Caki2 (cell line): ENCODE measurements at places on chromosomes 5 and 9. TPM values are rescaled to one million over a fixed set of nuclear protein-coding genes. Genes with fewer than 3 reads are reported as not detected.

SLCO6A1 gene
- total RNA-seq, result not detected in 2 replicates

ENHO gene
- total RNA-seq, result 4.0 TPM in 1 of 2 replicates, not detected in the other

NMUR2 gene
- total RNA-seq, result 6.4 TPM in 1 of 2 replicates, not detected in the other

GRAMD2B gene
- 38.3 and 50.4 TPM in 2 replicates for total RNA-seq

ATP10B gene
- total RNA-seq, result not detected in 2 replicates

PLCXD3 gene
- total RNA-seq, result 0.03 and 0.07 TPM in 2 replicates

IRX1 gene
- not detected in 2 replicates for total RNA-seq

DNA sequence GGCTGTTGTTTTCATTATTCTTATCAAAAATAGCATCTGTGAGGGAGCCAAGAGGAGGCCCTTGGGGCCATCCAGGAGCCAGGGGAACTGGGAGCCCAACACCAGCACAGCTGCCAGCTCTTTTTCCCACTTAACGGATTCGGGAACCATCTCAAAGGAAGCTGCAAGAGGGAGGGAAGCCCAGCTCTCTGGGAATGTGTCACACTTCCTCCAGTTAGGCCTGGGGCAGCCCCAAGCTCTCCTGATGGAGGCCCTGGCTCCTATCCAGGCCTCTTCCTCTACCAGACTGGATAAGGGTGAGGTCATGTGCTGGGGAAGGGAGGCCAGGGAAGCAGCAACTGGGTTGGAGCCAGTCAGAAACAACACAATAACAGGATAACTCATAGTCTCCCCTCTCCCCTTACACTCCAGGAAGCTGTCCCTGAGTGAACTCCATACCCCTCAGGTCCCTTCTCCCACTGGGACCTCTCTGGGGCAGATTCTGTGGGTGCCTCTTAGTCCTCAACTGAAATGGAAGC lies 12.7 kb downstream of the CSF2 start:
- DNase-seq, result peak; percentile 62

DNA sequence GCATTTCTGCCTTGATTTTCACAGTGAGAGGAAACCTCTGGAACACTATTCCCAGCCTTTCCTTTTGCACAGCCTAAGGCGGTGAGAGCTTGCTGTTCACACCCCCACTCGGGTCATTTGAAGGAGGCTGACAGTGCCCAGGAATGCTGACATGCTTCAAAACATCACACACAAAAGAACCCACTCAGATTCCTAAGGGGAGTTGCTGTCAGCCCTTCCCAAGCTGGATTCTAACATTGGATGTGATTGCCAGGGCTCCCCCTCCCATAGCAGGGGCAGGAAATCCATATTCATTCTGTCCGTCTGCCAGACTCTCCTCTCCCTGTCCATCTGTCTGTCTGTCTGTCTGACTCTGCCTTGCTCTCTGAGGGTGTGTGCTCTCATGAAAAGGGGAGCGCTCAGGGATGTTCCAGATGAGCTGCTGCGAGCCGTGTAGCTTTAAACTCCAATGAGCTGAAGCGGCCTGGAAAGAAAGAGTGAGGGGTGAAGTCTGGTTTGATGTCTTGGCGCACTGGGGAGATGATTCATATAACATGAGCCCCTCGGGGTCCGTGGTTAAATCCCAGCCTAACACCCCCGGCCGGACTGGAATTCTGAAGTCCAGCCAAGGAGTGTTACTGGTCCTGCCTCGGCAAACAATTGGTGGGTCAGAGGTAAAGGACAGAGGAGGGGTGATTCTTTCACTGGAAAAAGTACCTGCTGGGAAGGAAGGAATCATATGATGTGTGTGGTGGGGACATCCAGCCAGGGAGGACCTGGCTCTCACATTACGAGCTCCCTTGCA lies 517.0 kb downstream of the CCDC171 start:
- no peak for DNase-seq

GRCh38 chr5:137743031-137743640 lies 7.2 kb upstream of the KLHL3 start:
- DNase-seq, result peak; percentile 35

GRCh38 chr5:175573493-175574269 lies 84.2 kb upstream of the HRH2 start:
- no peak for DNase-seq

GRCh38 chr5:116605310-116606070 lies 30.9 kb upstream of the SEMA6A start:
- DNase-seq, result no peak

GRCh38 chr5:10761933-10762775 lies 1.1 kb upstream of the DAP start:
- no peak for DNase-seq

DNA sequence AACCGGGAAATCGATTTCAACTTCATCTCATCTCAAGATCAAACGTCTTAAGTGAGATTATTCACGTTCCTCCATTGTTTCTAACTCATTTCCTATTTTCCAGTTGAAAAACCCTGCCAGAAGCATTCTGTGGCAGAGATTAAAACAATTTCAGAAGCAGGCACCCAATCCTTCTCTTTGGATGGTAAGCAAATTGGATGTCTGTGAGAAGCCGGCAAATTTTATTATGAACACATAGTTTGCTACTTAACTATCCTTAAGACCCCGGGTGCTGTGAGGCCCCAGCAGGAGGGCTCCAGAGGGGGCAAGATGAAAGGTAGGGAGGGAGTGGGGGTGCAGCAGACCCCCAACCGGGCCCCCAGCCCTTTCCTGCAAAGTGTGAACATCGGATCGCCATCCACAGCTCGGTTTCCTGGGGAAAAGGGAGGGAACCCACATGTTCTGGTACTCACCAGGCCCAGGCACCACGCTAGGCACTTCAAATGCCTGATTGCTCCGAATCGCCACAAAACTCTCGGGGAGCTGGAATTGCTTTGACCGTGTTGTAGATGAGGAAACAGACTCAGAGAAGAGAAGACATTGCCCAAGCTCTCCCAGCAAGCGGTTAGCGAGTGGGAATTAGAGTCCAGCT lies 167.1 kb upstream of the MVB12B start:
- no peak for DNase-seq

- no peak for DNase-seq
Measured at GRCh38 chr9:106421772-106422171, 441.2 kb upstream of the ZNF462 start.

GRCh38 chr5:131079232-131079631 lies 85.8 kb downstream of the HINT1 start:
- no peak for DNase-seq

- DNase-seq, result no peak
Measured at GRCh38 chr5:1524799-1525623, 1.3 kb upstream of the LPCAT1 start.

DNA sequence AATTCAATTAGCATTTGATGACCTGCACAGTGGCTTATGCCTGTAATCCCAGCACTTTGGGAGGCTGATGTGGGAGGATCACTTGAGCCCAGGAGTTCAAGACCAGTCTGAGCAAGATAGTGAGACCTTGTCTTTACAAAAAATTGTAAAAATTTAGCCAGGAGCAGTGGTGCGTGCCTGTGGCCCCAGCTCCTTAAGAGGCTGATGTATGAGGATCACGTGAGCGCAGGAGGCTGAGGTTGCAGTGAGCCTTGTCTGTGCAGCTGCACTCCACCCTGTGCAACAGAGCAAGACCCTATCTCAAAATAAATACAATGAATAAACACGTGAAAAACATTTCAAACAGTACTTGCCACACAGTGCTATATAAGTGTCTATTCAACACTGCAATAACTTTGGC lies 4.2 kb downstream of the ABCA1 start:
- peak; percentile 55 for DNase-seq

GRCh38 chr5:15431923-15432322 lies 68.1 kb upstream of the FBXL7 start:
- no peak for DNase-seq

DNA sequence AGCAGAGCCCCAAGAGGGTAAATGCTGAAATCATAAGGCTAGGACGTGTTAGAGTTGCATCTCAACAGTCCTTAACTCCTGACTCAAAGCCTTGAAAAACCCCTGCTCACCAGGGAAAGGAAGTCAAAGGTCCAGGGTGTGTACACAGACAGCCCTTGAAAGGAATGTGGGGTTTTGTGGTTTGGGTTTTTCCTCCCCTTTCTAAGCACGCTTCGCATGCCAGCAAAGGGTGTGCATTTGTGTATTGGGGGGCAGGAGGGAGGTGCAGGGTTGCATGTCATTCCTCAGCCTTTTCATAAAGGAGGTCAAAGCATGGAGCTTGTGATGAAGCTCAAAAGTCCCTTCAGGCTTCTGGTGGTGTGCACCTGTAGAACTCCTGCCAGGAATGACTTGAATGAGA lies 17.3 kb upstream of the XPA start:
- DNase-seq, result peak; percentile 80

GRCh38 chr9:125532412-125532811 lies 174.6 kb downstream of the MAPKAP1 start:
- peak; percentile 58 for DNase-seq

DNA sequence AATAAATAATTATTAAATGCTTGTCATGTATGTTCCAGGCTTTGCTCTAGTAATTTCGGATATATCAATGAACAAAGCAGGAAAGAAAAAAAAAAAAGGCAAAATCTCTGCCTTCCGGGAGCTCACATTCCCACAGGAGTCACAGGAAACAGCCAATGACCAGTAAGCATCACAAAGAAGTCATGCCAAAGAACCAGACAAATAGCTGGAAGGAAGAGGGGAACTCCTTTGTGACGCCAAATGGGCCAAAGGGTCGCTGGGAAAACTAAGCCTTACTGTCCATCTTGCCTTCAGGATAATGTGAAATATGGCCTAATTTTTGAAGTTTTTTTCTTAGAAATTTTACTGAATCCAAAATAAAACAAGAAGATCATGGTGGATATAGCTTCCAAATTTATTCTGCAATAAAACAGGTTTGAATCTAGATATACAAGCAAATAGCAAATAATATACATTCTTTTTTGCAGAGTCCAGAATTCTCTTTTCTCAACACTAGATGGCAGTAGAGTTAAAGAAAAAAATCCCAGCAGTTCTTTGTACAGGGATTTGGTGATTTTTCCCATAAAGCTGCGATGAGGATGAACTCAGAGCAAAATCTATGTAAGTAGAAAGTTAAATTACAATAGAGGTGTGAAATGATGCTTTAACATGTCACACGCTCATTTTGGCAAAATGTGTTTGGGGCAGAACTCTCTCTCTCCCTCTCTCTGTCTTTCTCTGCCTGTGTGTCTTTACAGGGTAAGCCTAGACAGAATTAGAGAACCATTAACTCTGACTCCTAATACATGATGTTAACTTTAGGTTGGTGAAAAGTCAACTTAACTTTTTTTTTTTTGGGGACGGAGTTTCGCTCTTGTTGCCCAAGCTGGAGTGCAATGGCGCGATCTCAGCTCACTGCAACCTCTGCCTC lies 60.0 kb upstream of the TUT7 start:
- peak; percentile 50 for DNase-seq

GRCh38 chr9:83472221-83472665 lies 66.0 kb downstream of the FRMD3 start:
- DNase-seq, result peak; percentile 18

DNA sequence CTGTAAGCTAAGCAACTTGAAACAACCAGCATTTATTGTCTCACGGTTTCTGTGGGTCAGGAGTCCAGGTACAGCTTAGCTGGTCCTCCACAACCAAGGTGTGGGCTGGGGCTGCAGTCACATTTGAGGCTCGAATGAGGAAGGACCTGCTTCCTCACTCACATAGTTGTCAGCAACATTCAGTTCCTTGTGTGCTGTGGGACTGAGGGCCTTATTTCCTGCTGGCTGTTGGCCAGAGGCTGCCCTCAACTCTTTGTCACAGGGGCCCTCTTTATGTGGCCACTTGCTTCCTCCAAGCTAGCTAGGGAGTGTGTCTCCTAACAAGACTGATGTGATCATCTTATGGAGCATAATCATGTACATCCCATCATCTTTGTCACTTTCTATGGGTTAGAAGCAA lies 29.2 kb upstream of the SEMA4D start:
- no peak for DNase-seq

- DNase-seq, result no peak
Measured at GRCh38 chr9:85501882-85502281, 239.9 kb downstream of the AGTPBP1 start.

DNA sequence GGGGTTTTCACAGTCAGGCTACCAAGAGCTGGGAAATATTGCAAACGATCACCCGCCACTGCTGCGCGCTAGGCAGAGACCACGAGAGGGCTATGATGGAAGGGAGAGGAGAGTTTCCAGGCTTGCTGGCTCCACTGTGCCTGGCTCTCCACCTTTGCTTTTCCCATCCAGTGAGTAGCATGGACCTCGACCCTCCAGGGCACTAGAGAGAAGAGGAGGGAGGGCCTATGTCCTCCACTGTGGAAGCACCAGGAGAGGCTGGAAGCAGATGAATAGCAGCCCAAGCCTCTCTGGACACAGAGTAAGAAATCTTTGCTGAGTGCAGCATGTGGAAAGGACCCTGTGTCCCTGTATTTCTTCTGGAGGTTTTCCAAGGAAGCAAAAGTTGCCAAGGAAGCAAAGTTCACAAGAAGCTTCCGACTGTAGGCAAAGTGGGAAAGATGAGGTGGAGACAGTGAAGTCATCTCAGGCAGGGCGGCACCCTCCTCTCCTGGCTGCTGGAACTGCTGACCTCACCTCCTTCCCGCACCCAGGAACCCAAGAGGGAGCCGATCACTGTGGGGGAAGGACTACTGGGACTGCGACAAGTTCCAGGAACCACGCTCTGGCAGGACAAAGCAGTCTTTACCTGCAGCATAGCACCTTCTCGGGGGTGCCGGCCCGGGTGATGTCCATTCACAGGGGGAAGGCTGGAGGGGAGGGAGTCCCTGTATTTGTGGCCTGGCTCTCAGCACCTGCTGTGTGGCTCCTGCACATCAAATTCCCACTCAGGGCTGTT lies 79.6 kb downstream of the CSNK1A1 start:
- DNase-seq, result peak; percentile 79

GRCh38 chr9:69047371-69047770 lies 11.8 kb downstream of the FXN start:
- DNase-seq, result no peak

DNA sequence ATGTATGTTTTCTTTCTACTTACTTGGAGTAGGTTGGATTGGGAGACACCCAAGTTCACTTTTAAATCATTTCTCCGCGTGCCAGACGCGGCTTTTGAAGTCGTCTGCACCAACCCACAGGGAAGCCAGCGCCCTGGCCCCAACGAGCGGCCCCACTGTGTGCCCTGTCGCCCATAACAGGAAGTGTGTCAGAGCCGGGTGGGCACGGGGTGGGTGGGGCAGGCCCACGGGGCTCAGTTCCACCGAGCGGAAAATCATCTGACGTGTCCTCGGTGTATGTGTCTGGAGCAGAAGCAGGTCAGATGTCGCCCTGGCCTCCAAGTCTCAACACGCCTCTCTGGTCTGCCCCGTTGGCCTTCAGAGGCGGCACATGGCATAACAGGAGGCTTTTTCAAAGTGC lies 22.7 kb upstream of the SMIM23 start:
- no peak for DNase-seq

GRCh38 chr9:134317790-134318414 lies 8.4 kb upstream of the RXRA start:
- no peak for DNase-seq

GRCh38 chr9:28600226-28600625 lies 1026.9 kb upstream of the C9orf72 start:
- DNase-seq, result no peak

DNA sequence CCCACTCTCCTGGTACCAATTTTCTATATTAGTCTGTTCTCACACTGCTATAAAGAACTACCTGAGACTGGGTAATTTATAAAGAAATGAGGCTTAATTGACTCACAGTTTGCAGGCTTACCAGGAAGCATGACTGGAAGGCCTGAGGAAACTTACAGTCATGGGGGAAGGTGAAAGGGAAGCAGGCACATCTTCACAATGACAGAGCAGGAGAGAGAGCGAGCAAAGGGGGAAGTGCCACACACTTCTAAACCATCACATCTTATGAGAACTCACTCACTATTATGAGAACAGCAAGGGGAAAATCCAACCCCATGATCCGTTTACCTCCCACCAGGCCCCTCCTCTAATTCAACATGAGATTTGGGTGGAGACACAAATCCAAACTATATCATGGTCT lies 72.2 kb downstream of the ATG10 start:
- no peak for DNase-seq
